Nasal cavity respiratory epithelium epithelial cell of viscerocranial mucosa (primary cell): ENCODE measurements at places on chromosomes 2 and 18. TPM values are rescaled to one million over a fixed set of nuclear protein-coding genes. Genes with fewer than 3 reads are reported as not detected.

Gene MLPH
- 1.4 and 12.1 TPM in 2 replicates for total RNA-seq

Gene ERMN
- total RNA-seq: not detected in 2 replicates

Gene ARMC9
- 4.4 and 14.6 TPM in 2 replicates for total RNA-seq

Gene MCM6
- total RNA-seq: 5.1 and 5.8 TPM in 2 replicates

Gene OR6B2
- not detected in 2 replicates for total RNA-seq

Gene ZNF396
- 1.0 and 1.7 TPM in 2 replicates for total RNA-seq

Gene PHOSPHO2
- 2.7 and 4.7 TPM in 2 replicates for total RNA-seq

Gene RASGRP3
- total RNA-seq: under 0.01 and 0.50 TPM in 2 replicates

Gene LOXHD1
- under 0.01 TPM in 1 of 2 replicates, not detected in the other for total RNA-seq

Gene KCNK3
- total RNA-seq: not detected in 2 replicates

Gene SERPINB11
- total RNA-seq: under 0.01 and 0.93 TPM in 2 replicates

Gene UGT1A10
- total RNA-seq: 1.2 TPM in 1 of 2 replicates, not detected in the other

Gene TBR1
- under 0.01 TPM in 1 of 2 replicates, not detected in the other for total RNA-seq

Gene TMX3
- total RNA-seq: 49.3 and 60.8 TPM in 2 replicates

Gene FAM228A
- total RNA-seq: under 0.01 TPM in 1 of 2 replicates, not detected in the other

Gene EN1
- total RNA-seq: not detected in 2 replicates

Gene PTRHD1
- 7.5 and 13.0 TPM in 2 replicates for total RNA-seq

Gene IL36RN
- 2.0 and 5.1 TPM in 2 replicates for total RNA-seq

Gene ABCG8
- not detected in 2 replicates for total RNA-seq

Gene SERPINB7
- 32.6 and 116 TPM in 2 replicates for total RNA-seq

Gene MALL
- 38.3 and 41.1 TPM in 2 replicates for total RNA-seq

Gene RAX
- total RNA-seq: not detected in 2 replicates

Gene GAREM2
- 0.34 and 0.50 TPM in 2 replicates for total RNA-seq

Gene EFEMP1
- 51.9 and 213 TPM in 2 replicates for total RNA-seq

Gene TRIM43
- total RNA-seq: under 0.01 TPM in 1 of 2 replicates, not detected in the other

Gene UGT1A3
- 2.8 TPM in 1 of 2 replicates, not detected in the other for total RNA-seq

Gene SP3
- 99.6 and 116 TPM in 2 replicates for total RNA-seq

Gene KCNE4
- 0.14 TPM in 1 of 2 replicates, not detected in the other for total RNA-seq

Gene CYP26B1
- total RNA-seq: 1.0 and 2.8 TPM in 2 replicates

Gene CYTIP
- not detected in 2 replicates for total RNA-seq

Gene PLB1
- total RNA-seq: 0.34 and 1.6 TPM in 2 replicates
